ENCODE measurements at places on chromosomes 11 and 22. TPM values are rescaled to one million over a fixed set of nuclear protein-coding genes. Genes with fewer than 3 reads are reported as not detected.

The AIFM3 gene
- total RNA-seq = 0.07 TPM

The TSPAN32 gene
- total RNA-seq = 5.0 TPM

The MOGAT2 gene
- total RNA-seq = not detected

The RAG2 gene
- total RNA-seq = not detected

The LMO1 gene
- not detected for total RNA-seq

The PLAAT2 gene
- not detected for total RNA-seq

The XKR3 gene
- total RNA-seq = not detected

The SHISAL1 gene
- total RNA-seq = not detected

The SHANK2 gene
- total RNA-seq = not detected

The SIAE gene
- 7.8 TPM for total RNA-seq

The UPK3A gene
- total RNA-seq = not detected

The MS4A1 gene
- 0.36 TPM for total RNA-seq

The GCAT gene
- 27.2 TPM for total RNA-seq

The KREMEN1 gene
- total RNA-seq = 0.35 TPM

The PRR33 gene
- 0.12 TPM for total RNA-seq

The BRSK2 gene
- 0.17 TPM for total RNA-seq

The TPBGL gene
- not detected for total RNA-seq

The PRR5L gene
- total RNA-seq = 11.2 TPM

The TMEM191C gene
- total RNA-seq = 0.22 TPM

The KAT5 gene
- 67.1 TPM for total RNA-seq

The C22orf42 gene
- total RNA-seq = not detected

The MMP10 gene
- total RNA-seq = not detected

The CASP4 gene
- total RNA-seq = 47.9 TPM

The FXYD6 gene
- total RNA-seq = not detected

The SLC22A25 gene
- total RNA-seq = not detected

The DUSP8 gene
- total RNA-seq = 2.9 TPM

The OR6A2 gene
- total RNA-seq = 0.05 TPM

Measured in activated naive CD4-positive, alpha-beta T cell treated with anti-CD3 and anti-CD28 coated beads for 36 hours (primary cell).